ENCODE measurements at places on chromosomes 2 and 18.

GRCh38 chr18:76394780-76395476 lies 100.1 kb downstream of the ZNF516 start:
- DNase-seq, result no peak

GRCh38 chr18:32174719-32175118 lies 15.1 kb upstream of the MEP1B start:
- DNase-seq, result no peak

DNA sequence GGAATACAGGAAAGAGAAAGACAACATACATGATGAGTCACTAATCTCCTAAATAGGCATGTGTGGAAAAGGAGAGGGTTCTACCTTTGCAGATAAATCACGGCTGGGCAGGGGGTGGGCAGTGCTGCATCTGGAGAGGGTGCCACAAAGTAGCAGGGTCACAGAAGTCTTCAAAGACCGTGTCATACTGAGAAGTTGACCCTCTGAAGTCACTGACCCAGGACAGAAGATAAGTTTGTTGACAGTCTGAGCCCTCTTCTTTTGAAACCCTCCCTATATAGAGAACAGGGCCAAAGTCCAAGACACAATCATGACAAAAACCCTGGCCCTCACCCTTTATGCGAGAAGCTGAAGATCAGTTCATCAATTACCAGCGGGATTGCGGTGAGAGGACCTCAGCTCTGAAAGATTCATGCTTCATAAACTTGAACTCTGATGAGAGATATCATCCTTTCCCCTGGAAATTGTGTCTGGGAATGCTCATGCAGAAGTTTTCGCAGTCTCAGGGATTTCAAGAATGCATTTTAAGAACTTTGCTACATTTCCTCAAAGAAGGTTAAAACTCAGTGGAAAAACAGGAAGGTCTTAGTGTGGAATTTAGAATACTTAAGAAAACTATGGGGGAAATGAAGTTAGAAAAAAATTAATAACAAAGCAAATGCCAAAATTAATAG lies 129.5 kb downstream of the FAM124B start:
- DNase-seq, result no peak

DNA sequence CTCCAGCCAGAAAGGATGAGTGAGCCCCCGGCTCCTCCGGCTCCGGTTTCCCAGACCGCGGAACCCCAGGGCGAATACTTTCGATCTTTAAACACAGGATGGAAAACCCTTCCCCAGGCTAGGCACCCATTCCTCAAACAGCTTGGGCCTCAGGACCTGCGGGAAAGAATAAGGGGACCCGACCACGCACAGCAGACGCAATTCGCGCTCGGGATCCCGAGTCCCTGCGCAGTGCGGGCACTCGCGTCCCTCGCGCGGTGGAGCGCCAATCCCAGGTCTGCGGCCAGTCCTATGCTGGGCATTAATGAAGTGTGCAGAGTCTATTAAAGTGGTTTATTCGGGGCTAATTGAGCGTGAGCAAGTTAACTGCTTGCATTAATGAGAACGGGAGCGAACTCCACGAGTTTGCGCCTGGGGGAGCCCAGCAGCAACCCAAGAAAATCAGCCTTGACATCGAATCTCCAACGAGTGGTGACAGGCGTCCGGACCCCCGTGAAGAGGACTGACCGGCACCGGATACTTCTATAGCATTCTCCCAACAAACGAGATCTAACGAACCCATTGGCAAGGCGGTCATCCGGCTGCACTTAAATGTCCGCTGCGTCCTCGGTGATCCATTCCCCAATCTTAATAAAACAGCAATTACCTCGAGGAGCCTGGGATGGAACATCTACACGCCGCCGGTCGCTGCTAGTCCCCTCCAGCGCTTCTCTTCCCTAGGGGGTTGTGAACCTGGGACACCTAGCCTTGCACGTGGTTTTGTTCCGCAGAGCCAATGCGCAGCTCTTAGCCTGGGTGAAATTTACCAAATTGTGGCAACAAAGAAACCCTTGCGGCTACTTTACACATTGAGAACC lies 1.6 kb downstream of the OSR1 start:
- DNase-seq, result peak; percentile 78

DNA sequence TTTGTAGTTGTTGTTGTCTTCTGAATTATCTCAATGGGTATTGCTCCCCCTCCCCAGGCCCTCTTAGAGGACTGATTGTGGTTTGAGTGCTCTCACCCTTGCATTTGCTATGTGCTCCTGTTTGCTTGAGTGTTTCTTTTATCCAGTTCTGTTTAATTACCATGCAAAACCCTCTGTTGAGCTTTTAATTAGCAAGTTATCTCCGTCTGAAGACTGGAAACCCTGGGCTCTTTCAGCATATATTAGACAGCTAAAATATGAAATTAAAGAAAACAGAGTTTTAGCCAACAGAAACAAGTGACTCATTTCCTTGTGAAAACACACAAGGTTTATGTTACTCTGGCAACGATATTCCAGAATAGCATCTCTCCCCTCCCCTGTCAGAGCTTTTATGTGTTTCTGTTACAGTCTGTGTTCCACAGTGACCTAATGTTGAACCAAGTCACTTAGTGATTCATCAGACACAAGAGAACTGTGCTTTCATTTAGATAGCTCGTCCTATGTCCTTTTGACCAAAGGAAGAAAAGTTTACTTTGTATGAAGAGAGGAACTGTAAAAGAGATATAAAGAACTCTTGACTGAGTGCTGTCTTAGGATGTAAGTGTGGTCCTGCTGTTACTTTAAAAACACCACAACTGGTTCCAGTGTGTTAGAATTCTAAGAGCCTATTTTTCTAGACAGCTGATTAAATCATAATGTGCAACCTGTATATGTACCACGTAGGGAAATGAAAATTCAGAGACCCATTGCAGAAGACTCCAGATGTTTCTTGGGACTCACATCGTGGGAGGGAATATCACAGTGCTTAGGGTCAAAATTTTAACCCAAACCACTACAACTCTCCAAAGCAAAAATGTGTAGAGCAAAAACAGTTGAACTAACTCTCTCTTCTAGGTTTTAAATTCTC lies 172.8 kb upstream of the RBMS1 start:
- DNase-seq, result peak; percentile 45

- no peak for DNase-seq
Observed at GRCh38 chr2:114368705-114369104, 73.7 kb upstream of the DPP10 start.

GRCh38 chr2:121902171-121902591 lies 146.7 kb downstream of the TSN start:
- no peak for DNase-seq

DNA sequence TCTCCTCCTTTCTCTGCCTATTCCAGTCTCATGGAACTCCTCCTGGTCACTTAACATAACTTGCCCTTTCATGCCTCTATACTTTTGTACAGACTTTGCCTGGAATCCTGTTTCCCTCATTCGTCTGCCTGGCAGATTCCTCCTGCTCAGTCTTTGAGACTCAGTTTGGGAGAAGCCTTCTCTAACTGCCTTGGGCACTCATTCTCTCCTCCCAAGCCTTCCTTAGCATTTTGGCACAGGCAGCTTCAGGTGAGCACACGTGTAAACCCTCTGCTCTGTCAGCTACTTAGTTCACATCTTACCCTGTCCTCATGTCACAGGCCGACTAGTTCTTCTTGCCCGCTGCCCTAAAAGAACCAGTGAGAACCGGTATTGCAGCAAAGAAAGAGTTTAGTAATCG lies 6.0 kb upstream of the FAM98A start:
- peak; percentile 29 for DNase-seq

DNA sequence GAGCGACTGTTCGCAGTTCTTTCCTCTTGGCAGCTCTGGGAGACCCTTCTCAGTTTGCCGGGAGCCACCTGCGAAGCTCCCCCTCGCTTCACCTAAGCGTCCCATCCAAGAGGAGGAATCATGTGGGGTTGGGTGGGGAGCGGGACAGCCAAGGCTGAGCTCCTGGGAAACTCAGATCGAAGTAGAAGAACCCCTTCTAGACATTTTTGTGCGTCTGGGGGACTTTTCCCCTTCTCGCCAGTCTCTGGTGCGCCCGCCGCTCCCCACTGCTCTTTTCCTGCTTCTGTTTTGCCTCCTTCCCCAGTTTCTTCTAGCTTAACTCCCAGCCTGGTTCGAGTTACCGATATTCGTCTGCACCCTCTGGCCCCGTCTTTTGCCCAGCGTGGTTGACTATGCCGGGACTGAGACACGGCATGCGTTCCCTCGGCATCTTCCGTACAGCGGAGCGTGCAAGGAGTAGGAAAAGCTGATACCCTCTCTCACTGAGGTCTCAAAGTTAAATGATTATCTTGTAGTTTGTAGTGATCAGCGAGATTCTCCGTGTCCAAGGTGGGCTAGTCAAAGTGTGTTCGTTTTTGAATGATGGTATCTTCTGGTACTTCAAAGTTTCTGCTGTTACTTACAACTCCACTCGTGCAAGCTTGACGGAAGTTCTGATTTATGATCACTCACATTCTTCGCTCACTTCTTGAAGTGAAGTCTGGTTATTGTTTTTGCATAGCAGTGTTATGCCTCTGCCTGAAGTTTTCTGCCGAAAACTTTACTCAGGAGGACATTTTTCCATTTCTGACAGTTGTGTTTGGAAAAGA lies 664 bp downstream of the CAMKMT start:
- no peak for DNase-seq

- DNase-seq, result no peak
Observed at GRCh38 chr2:216687646-216688045, 7.7 kb downstream of the IGFBP5 start.

- DNase-seq, result no peak
Observed at GRCh38 chr2:17674817-17675216, 78.8 kb downstream of the SMC6 start.

DNA sequence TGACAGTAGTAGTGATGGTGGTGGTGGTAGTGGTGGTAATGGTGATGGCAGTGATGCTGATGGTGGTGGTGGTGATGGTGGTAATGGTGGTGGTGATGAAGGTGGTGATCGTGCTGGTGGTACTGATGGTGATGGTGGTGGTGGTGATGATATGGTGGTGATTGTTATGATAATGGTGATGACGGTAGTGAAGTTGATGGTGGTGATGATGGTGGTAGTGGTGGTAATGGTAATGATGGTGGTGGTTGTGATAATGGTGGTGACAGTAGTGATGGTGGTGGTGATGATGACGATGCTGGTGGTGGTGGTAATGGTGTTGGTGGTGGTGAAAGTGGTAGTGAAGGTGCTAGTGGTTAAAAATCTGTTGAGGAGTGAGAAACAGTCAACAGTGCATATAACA lies 125.6 kb downstream of the AFF3 start:
- DNase-seq, result no peak

DNA sequence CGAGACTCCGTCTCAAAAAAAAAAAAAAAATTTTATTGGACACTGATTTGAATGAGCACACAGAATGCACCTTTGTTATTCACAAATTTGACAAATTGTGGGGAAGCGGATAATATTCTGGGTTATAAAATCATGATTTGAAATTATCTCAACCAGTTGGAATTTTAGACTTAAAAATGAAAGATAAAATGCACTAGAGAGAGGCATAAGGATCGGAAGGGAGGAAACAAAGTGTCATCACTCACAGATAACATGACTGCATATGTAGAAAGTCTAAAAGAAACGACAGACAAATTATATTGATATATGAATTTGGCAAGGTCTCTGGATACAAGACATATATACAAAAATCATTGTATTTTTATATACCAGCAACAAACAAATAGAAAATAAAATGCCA lies 70.6 kb downstream of the CD28 start:
- DNase-seq, result no peak

GRCh38 chr18:49601211-49601610 lies 39.4 kb downstream of the LIPG start:
- no peak for DNase-seq

- no peak for DNase-seq
Observed at GRCh38 chr2:104408266-104408665, 445.6 kb upstream of the POU3F3 start.

GRCh38 chr2:3037196-3038194 lies 340.1 kb downstream of the EIPR1 start:
- DNase-seq, result no peak

DNA sequence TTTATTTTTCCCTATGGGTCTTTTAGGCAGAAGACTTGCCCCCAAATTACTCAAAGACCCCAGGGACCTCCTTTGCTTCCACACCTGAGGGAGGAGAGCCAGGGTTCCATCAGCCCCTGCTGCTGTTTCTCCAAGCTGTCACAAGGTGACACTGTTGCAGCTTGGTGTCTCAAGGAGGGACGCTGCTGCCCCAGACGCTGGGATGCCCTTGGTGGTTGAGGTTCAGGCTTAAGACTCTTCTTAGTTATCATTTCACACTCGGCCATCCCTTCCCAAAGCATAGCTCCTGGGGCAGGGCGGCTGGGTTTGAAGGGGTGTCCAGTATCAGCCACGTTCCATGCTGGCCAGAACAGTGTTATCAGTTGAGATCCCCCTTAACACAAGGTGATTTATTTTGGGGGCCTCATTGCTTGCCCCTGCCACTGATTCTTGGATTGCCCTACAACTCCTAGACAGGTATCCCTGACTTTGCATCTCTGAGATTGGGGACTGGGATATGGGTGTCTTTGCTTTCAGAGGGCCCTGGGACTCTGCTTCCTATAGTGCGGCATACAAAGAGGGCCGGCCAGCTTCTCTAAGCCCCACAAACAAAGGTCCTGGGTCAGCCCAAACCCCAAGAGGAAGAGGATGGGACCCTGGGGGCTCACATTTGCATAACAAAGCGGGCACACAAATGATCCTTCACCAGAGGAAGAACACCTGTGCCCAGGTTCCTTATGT lies 22.7 kb downstream of the GPR55 start:
- no peak for DNase-seq

DNA sequence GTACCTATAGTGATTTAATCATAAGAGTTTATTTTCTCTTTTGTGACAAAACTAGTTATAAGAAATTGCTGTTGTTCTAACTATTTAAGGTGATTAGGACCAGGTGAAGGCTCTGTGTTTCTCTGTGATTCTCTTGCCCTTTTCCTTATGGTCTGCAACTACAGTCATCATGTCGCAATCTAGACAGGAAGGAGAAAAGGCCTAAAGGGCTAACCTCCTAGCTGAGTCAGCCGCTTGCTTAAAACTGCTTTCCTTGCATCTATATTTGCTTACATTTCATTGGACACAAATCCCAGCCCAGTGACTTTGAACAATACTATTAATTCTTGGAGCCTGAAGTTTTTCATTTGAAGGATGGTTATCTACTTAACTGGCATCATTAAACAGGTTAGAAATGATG lies 93.1 kb downstream of the PIK3C3 start:
- no peak for DNase-seq

GRCh38 chr2:168179592-168179991 lies 67.8 kb downstream of the STK39 start:
- DNase-seq, result no peak

- DNase-seq, result no peak
Observed at GRCh38 chr18:50633992-50634391, 74.1 kb downstream of the MAPK4 start.

DNA sequence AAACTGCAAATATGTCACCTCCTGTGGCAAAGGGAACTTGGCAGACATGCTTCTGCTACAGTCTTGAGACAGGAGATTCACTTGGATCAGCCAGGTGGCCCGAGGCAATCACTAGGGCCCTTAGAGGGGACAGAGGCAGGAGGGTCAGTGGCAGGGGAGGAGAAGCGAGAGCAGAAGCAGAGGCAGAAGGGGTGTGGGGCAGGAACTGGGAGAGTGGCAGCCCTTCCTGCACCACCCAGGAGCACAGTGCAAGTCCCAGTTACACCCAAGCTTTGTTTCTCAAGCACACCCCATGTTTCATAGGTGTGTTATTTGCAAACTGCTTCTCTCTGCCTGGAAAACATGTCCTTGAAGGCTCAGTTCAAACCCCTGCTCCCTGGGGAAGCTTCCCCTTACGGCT lies 309.7 kb upstream of the MYT1L start:
- DNase-seq, result no peak

All from right kidney (tissue), 9 donors.